Activated naive CD4-positive, alpha-beta T cell (primary cell): ENCODE measurements at places on chromosomes 7 and 10.

DNA sequence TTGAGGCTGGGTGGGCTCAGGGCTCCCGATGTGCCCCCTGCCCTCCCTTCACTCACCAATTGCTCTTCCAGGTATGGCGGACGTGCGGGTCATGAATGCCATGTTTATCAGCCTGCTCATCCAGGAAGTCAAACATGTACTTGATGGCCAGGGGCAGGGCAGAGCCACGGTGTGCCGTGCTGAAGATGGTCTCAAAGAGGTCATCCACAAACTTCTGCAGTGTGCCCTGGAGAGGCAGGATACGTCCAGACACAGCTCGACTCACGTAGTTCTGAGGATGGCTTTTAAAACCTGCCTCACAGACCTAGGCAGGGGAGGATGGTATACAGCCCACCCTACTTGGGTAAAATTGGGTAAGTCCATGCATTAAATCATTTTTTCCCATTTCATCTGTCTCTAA is 431.2 kb downstream of the PLXNA4 start:
- DNase-seq = no peak

- no peak for DNase-seq
These were observed 39.5 kb upstream of the PFKP start for GRCh38 chr10:3027866-3028265.

- DNase-seq = no peak
These were observed 235.1 kb downstream of the ARHGAP12 start for GRCh38 chr10:31693491-31693890.

DNA sequence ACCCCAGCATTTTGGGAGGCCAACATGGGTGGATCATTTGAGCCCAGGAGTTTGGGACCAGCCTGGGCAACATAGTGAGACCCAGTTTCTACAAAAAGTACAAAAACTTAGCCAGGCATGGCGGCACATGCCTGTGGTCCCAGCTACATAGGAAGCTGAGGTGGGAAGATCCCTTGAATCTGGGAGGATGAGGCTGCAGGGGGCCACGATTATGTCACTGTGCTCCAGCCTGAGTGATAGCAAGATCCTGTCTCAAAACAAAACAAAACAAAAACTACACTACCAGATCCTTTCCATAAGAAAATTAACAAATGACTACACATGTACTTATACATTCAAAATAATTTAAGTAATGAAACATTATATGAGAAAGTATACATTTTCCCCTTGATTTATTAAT is 116.4 kb upstream of the KLF6 start:
- no peak for DNase-seq

GRCh38 chr7:126803060-126803665 is 449.6 kb downstream of the GRM8 start:
- no peak for DNase-seq

DNA sequence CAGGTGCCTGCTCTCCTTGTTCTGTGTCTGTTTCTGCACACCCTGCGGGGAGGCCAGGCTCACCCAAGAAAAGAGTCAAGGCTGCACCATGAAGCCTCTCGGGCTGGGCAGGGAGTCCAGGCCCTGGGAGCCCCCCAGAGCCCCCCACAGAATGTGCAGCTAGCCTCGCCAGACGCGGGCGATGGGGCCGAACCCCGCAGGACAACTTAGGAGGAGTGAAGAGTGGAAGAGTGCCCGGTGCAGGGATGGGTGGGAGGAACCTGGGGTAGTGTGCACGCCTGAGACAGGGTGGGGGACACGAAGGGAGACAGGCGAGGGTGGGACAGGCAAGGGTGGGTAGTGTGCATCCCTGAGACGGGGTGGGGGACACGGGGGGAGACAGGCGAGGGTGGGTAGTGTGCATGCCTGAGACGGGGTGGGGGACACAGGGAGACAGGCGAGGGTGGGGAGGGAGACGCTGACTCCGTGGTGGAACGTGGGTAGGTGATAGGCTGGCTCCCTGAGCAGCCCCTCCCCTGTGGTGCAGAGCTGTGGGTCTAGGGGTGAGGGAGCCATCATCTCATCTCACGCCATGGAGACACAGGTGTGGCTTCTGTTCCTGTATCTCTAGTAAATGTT is 615.4 kb downstream of the DNAJB6 start:
- DNase-seq = no peak

DNA sequence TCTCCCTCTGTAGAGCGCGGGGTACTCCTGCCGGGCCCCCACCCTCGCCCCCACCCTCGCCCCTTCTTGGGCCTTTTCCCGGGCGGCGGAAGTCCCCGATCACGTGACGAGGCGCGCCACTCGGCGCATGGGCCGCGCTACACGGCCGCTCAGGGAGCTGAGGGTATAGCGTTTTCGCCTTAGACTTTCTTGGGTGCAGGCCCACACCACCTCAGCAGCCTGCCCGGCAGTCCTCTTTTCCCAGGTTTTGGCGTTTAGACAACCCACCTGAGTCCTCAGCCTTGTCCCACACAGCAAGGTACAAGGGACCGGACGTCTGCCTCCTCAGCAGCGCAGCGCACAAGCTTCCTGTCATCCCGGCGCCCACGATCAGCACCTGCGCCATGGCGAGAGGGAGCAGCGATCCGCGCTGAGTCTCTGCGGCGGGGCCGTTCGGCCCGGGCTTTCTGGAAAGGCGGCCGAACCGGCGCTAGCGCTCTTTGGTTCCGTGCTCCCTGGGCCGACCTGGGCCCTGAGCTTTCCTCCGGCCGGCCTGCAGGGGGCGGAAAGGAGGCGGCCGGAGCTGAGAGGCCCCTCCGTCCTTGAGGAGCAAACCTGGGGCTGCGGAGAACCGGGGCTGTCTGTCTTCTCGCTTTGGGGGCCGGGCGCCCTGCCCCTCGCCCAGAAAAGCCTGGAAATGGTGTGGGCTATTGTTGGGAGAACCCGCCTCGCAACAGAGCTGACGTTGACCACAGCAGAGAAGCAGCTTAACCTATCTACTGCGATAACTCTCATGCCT is at the start of gene RNLS:
RNLS (minus strand) TSS at position 513 of the 778 bp plus-strand sequence.
- DNase-seq = peak; percentile 57

- DNase-seq = no peak
These were observed 6.2 kb downstream of the ABI1 start for GRCh38 chr10:26854524-26854923.

DNA sequence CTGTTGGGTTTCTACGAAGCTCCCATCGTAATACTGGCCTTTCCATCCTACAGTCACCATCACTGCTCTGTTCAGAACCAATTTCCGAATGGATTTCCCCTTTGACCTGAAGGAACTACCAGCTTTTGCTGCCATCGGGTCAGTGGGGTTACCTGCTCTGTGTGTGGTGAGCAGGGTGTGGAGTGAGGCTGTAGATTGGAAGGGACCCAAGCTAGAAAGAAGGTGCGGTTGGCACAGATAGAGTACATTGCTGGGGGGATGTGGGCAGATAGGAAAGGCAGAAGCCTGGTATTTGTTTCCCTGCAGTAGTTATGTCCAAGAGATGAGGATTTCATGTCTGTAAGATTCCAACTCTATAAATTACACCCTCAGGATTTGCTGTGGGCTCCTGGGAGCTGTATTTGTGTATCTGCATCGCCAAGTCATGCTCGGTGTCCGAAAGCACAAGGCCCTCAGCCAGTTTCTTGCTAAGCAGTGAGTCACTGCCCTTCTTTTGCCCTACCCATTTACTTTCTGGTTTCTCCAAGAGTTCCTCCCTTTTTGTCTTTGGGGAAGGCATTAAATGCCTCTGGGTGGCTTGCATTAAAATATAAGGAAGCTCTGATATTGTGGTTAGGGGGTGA is 15.4 kb downstream of the CLCN1 start:
- no peak for DNase-seq

DNA sequence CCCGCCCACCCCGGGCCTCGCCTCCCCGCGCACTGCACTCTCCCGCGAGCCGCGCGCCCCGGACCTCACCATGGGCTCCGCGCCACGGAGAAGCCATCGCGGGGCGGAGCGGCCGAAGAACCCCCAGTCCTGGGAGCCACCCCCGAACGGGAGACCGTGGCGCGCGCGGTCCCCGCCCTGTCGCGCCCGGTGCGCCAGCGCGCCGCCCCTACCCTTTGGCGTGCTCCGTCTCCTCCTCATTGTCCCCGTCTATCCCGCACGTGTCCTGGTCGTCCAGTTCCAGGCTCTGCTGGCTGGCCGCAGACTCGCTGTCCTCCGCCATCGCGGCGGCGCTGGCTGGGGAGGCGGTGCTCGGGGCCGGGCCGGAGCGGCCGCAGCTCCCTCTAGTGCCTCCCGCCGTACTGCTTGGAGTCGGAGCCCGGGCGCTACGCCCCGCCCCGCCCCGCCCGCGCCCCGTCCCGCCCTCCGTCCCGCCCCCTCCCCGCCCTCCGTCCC is at the start of gene NMT2:
NMT2 (minus strand) TSS at position 403 of the 495 bp plus-strand sequence; CDS start at position 322, 81 bp downstream.
- no peak for DNase-seq

DNA sequence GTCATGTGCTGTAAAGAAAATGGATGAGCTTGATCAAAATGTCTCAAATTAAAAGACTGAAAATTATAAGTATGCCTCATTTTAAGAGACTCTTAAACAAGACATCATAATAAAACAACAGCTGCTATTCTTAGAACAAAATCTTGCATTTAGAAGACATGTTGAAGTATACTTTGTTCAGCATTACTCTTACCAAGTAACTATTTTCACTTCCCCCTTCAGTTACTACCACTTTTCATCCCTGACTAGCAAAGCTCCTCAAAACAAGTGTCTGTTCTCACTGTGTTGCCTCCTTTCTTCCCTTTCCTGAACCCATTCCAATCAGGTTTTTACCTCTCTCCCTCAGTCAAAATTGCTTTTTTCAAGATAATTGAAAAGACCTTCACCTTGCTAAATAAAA is 31.6 kb downstream of the ELAPOR2 start:
- no peak for DNase-seq

- no peak for DNase-seq
These were observed 49.5 kb upstream of the ZPBP start for GRCh38 chr7:50142425-50143017.

DNA sequence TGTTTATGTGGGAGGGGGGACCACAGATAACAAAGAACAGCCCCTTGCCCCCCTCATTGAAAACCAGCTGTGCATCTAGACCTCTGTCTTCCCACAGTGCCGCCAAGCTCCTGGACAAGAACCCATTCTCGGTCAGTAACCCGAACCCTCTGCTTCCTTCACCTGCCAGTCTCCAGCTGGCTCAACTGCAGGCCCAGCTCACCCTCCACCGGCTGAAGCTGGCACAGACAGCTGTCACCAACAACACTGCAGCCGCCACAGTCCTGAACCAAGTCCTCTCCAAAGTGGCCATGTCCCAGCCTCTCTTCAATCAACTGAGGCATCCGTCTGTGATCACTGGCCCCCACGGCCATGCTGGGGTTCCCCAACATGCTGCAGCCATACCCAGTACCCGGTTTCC is 91.0 kb upstream of the PDCD4 start:
- DNase-seq = no peak

DNA sequence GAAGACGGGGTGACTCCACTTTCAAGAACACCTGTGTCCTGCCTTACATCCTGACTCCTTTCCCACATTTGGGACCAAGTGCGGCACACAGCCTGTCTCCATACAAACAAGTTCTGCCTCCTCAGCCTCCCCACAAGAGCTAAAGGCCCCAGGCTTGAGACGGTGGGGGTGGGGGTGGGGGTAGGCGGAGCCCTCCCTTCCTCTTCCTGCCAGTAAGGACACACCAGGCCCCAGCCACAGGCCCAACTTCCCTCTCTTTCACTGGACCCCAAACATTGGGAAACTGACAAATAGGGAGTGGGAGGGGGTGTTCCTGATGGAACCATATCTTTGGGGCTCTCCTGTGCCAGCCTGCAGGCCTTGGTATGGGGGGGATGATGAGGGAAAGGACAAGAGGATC is 4.6 kb downstream of the CDK5 start:
- DNase-seq = no peak

GRCh38 chr10:78656417-78657162 is 412.2 kb upstream of the ZMIZ1 start:
- DNase-seq = no peak

- no peak for DNase-seq
These were observed 18.6 kb downstream of the NPFFR1 start for GRCh38 chr10:70265032-70265689.

DNA sequence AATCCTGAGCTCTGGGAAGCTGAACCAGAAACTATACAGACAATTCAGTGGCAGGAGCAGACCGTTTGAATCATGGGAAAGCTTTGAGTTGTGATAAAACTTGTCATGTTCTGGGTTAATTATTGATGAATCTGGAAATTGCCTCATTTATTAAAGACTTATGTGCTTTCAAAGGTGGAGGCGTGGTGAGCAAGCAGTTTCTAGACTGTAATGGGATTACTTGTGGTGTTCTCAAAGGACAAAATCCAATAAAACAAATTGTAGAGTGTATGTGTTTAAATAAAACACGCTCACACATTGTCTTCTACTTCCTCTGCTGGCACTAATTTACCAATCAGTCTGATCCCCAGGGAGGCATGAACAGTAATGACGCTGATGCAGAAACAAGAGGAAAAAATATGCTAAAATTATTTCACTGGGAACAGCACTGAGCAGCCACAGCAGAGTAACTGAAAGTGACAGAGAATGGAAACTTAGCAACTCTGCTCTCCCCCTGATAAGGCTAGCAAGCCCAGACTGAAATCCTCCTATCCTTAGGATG is 25.1 kb downstream of the PARD3 start:
- DNase-seq = no peak

- no peak for DNase-seq
These were observed 295.8 kb upstream of the LYZL1 start for GRCh38 chr10:28993056-28993455.

GRCh38 chr10:15744217-15744865 is 24.6 kb upstream of the ITGA8 start:
- no peak for DNase-seq

- no peak for DNase-seq
These were observed 83.5 kb downstream of the PRR15 start for GRCh38 chr7:29647020-29647654.

DNA sequence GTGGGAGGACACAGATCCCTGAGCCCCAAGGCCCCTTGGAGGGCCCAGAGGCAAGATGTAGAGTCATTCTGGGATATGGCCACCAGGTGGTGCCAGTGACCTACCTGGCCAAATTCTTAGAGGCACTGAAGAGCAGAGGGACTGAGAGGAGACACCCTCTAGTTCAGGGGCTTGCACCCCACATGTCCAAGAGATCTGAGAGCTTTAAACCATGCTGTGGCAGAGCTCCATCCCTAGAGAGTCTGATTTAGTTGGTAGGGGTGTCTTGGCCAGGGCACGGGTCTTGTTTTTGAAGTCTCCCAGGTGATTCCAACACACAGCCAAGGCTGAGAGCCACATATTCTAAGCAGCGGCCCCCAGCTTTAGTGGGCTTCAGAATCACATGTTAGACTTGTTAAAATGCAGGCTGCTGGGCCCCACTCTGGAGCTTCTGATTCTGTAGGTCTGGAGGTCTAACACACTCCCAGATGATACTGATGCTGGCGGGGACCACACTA is 52.5 kb downstream of the PRF1 start:
- peak; percentile 51 for DNase-seq

DNA sequence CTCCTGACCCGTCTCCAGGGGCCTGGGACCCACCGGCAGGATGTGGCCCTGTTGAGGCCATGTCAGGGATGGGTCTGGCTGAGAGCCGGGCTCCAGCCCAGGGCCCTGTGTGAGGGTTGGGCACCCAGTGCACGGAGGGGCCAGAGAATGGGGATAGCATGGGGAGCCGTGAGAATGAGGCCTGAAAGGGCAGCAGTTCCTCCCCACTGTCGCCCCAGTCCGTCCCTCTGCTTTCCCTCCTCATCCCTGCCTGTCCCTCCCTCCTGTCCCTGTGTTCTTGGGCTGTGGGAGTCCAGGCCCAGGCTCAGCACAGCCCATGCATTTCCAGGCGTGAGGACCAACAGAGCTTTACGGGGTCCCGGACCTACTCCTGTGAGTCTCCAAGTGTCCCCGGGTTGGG is 9.6 kb downstream of the LAT2 start:
- no peak for DNase-seq

GRCh38 chr7:39664585-39664984 is 41.2 kb downstream of the RALA start:
- no peak for DNase-seq

- no peak for DNase-seq
These were observed 91.5 kb upstream of the CUX1 start for GRCh38 chr7:101725921-101726320.
